Esophagus squamous epithelium (tissue), 5 donors: ENCODE measurements at places on chromosomes 1 and 21. TPM values are rescaled to one million over a fixed set of nuclear protein-coding genes. Genes with fewer than 3 reads are reported as not detected.

DNA sequence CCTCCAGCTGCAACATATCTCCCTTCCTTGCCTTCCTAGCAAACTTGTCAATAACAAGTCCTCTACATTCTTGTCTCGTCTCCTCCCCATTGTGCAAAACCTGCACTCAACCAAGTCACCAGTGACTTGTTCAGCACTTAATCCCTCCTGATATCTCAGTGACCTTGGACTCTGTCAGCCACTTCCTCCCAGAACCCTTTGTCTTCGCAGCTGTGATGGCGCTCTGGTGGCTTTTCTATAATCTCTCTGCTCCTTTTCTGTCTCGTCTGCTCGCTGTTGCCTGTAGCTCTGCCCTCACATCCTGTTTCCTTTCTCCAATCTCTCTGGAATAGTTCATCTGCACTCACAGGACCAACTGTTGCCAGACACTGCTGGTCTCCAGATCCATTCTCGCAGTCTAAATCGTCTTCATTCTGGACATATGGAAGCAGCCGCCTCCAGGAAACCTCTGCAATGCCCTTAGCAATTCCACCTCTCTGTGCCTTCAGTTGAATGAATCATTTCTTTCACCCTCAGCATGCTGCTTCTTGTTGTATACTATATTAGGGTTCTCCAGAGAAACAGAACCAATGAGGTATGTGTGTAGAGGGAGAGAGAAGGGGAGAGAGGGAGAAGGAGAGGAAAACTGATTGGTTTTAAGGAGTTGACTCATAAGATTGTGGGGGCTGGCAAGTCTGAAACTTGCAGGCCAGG is 17.4 kb upstream of the IFNAR2 start:
- H3K4me1 ChIP-seq = peaks cover 22% of the 10 kb centered on the region
- H3K4me3 ChIP-seq = no peak overlapping the region
- H3K27ac ChIP-seq = peak overlapping the region; percentile 32
- DNase-seq = no peak

DNA sequence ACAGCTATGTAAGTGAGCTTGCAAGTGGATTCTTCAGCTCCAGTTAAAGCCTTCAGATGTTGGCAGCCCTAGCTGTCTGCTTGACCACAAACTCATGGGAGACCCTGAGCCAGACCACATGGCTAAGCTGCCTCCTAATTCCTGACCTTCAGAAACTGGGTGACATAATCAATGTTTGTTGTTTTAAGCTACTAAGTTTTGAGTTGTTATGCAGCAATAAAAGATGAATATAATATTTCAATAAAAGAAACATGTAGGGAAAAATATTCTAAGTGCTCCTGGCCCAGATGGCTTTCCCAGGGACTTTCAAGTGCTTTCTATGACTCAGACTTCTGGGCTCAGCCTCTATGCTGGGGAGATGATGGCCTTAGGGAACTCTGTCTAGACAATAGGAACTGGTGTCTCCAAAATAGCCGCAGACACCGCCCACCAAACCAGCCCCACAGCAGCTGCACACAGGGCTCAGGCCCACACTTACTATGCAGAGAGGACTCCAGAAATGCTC is 20.3 kb upstream of the AZIN2 start:
- H3K27me3 ChIP-seq = no peaks in the 10 kb centered on the region
- H3K36me3 ChIP-seq = no peaks in the 10 kb centered on the region
- peaks cover 4% of the 10 kb centered on the region for H3K4me1 ChIP-seq
- H3K4me3 ChIP-seq = no peak overlapping the region
- no peak for DNase-seq
- H3K27ac ChIP-seq = no peak overlapping the region

DNA sequence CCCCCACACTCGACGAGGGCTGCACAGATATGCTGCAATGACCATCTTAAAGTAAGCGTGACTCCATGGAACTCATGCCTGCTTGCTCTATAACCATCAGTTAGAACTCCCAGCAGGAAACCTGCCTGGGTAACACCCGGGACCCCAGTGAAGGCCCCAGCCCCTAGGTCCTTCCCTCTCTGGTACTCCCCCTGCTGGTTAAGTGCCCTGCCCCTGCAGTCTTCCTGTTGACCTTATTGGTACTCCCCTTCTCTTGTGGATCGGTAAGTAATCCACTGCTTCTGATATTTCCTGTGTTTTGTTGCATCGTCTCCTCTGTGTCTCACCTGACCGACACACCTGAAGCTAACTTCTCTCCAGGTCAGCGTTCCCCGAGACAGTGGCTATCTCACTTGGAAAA is 104.8 kb upstream of the COG2 start:
- H3K4me3 ChIP-seq = no peak overlapping the region
- no peaks in the 10 kb centered on the region for H3K4me1 ChIP-seq
- no peak overlapping the region for H3K27ac ChIP-seq
- H3K36me3 ChIP-seq = no peaks in the 10 kb centered on the region
- no peak for DNase-seq
- no peaks in the 10 kb centered on the region for H3K27me3 ChIP-seq

- H3K4me1 ChIP-seq = no peaks in the 10 kb centered on the region
- H3K27ac ChIP-seq = no peak overlapping the region
- no peak for DNase-seq
- H3K4me3 ChIP-seq = no peak overlapping the region
- H3K36me3 ChIP-seq = no peaks in the 10 kb centered on the region
- H3K27me3 ChIP-seq = no peaks in the 10 kb centered on the region
These were observed 1103.3 kb upstream of the B3GALT2 start for GRCh38 chr1:194289569-194290266.

GRCh38 chr1:206666031-206666561 is 18.6 kb upstream of the MAPKAPK2 start:
- H3K4me1 ChIP-seq = peaks cover 14% of the 10 kb centered on the region
- H3K27ac ChIP-seq = no peak overlapping the region
- H3K36me3 ChIP-seq = no peaks in the 10 kb centered on the region
- H3K4me3 ChIP-seq = no peak overlapping the region
- DNase-seq = no peak

DNA sequence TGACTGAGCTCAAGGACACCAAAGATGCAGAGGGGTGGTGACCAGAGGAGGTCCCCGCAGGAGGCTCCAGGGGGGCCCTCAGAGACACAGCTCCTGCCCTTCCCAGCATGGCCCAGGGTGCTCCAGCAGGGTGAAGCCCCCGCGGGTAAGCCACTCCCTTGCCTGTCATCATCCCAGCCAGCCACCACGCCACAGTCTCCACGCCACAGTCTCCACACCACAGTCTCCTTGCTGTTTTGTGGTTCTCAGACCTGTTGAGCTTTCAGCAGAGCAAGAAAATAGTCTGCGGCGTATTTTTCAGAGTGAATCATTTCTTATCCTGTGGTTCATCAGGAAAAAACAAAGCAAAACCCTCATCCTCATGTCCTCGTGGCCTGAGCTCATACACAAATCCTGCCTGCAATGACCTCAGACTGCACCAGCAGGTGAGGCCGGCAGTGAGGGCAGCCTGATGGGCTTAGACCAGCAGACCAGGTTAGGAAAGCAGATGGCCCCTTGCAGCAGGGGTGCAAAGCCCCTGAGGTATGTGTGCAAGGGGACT is 25.7 kb upstream of the ABCG1 start:
- no peaks in the 10 kb centered on the region for H3K4me1 ChIP-seq
- no peaks in the 10 kb centered on the region for H3K27me3 ChIP-seq
- no peak overlapping the region for H3K27ac ChIP-seq
- H3K36me3 ChIP-seq = no peaks in the 10 kb centered on the region
- no peak overlapping the region for H3K4me3 ChIP-seq
- no peak for DNase-seq

GRCh38 chr1:182713492-182713891 is 29.1 kb upstream of the RGS8 start:
- no peak for DNase-seq
- H3K27me3 ChIP-seq = no peaks in the 10 kb centered on the region

DNA sequence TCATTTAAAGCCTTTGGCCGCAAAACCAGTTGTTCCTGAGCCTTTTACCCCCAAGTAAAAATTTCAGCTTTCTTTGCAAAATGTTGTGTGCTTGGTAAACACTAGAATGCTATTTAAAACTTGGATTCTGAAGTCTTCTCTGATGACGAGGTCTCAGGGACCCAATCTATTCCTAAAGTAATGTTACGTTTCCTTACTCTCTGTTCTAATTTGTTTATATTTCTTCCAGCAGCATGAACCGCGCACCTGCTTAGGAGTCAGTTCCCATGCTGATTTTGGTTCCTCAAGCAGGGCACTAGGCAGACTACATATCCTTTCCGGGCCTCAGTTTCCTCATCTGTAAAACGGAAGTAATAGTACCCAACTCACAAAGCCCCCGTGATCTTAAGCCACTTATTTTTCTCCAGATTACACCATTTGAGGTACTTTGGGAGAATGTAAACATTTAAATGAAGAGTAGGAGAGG is 969 bp upstream of the ALDH4A1 start:
- peak overlapping the region; percentile 97 for H3K27ac ChIP-seq
- H3K27me3 ChIP-seq = no peaks in the 10 kb centered on the region
- DNase-seq = no peak
- peaks cover 6% of the 10 kb centered on the region for H3K36me3 ChIP-seq
- peaks cover 31% of the 10 kb centered on the region for H3K4me1 ChIP-seq
- peak overlapping the region; percentile 91 for H3K4me3 ChIP-seq

- no peak for DNase-seq
- no peaks in the 10 kb centered on the region for H3K27me3 ChIP-seq
- no peak overlapping the region for H3K27ac ChIP-seq
- H3K4me1 ChIP-seq = peaks cover 18% of the 10 kb centered on the region
- no peak overlapping the region for H3K4me3 ChIP-seq
These were observed 7.3 kb upstream of the PIGV start for GRCh38 chr1:26780344-26780957.

- DNase-seq = no peak
- H3K27me3 ChIP-seq = no peaks in the 10 kb centered on the region
- no peak overlapping the region for H3K27ac ChIP-seq
- no peaks in the 10 kb centered on the region for H3K36me3 ChIP-seq
- peaks cover 6% of the 10 kb centered on the region for H3K4me1 ChIP-seq
These were observed 52.2 kb downstream of the RERE start for GRCh38 chr1:8765198-8765597.

GRCh38 chr1:221541296-221541695 is 200.6 kb downstream of the DUSP10 start:
- no peaks in the 10 kb centered on the region for H3K27me3 ChIP-seq
- DNase-seq = no peak
- no peaks in the 10 kb centered on the region for H3K36me3 ChIP-seq
- H3K4me1 ChIP-seq = no peaks in the 10 kb centered on the region
- H3K27ac ChIP-seq = no peak overlapping the region

GRCh38 chr1:232462213-232462612 is 167.7 kb downstream of the SIPA1L2 start:
- peaks cover 11% of the 10 kb centered on the region for H3K4me1 ChIP-seq
- no peak overlapping the region for H3K27ac ChIP-seq
- H3K4me3 ChIP-seq = no peak overlapping the region
- peaks cover 9% of the 10 kb centered on the region for H3K36me3 ChIP-seq
- H3K27me3 ChIP-seq = no peaks in the 10 kb centered on the region

DNA sequence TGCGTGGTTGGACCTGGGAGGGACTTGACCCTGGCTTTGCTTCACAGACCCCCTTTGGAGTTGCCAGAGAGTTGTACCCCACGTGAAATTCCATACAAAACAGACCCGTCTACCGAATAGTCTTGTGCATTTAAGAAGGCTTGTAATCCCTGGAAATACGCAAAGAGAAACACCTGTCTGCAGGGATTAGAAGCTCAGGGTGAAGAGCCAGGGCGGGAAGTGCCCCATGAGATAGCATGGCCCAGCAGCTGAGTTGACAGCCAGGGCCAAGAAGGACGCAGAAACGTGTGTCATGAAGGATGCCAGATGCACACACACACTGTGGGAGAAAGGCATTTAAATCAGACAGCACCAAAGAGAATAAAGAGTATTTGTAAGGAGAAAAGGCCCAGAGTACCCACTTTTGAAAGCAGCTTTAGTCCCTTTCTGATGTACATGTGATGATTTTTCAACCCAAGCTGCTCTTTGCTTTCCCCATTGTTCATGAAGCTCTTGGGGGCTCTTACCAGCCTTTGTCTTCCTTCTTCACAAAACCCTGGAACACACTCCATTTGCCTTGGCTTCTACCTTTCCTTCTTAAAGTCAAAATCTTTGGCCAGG is 46.6 kb downstream of the PCP4 start:
- no peaks in the 10 kb centered on the region for H3K36me3 ChIP-seq
- no peak overlapping the region for H3K4me3 ChIP-seq
- no peak overlapping the region for H3K27ac ChIP-seq
- H3K27me3 ChIP-seq = no peaks in the 10 kb centered on the region
- no peaks in the 10 kb centered on the region for H3K4me1 ChIP-seq

DNA sequence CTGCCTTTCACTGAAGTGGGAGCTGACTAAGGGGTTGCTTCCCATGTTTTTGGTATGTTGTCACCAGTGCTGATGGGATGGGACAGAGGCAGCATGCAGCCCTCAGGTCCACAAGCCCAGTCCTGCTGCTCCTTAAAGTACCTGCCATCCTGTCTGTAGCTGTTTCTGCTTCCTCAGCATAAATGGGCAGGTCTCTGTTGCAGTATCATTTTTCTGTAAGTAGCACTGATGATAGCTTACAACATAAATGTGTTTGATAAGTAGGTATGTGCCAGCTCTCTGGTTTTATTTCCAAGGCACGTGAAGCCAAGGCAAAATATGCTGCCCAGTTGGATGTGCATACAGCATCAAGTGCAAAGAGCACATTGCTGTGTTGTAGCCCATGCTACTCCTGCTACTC is 173.0 kb downstream of the VPS13D start:
- H3K36me3 ChIP-seq = peaks cover 80% of the 10 kb centered on the region
- H3K4me3 ChIP-seq = no peak overlapping the region
- H3K27ac ChIP-seq = no peak overlapping the region
- H3K27me3 ChIP-seq = no peaks in the 10 kb centered on the region

- no peak for DNase-seq
- H3K27me3 ChIP-seq = no peaks in the 10 kb centered on the region
- peaks cover 54% of the 10 kb centered on the region for H3K36me3 ChIP-seq
- no peak overlapping the region for H3K4me3 ChIP-seq
These were observed 10.4 kb downstream of the DEGS1 start for GRCh38 chr1:224193319-224193966.

DNA sequence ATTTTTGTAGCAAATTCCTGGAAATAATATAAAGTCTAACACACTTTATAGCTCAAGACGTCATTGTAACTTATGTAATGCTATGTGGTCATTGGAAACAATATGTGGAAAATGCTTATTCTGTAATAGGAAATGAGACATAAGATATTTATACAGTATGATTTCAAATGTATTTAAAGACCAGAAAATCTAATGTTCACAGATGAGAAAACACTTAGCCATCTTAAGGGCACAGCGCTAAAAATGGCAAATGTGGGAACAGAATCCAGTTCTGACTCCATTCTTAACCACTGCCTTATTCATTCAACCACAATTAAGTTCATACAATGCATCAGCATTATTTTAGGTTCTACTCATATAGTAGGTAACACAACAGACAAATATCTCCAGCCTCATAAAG is 12.5 kb downstream of the CSDE1 start:
- no peaks in the 10 kb centered on the region for H3K27me3 ChIP-seq
- H3K4me3 ChIP-seq = no peak overlapping the region
- H3K27ac ChIP-seq = no peak overlapping the region

GRCh38 chr1:30875916-30876315 is 32.6 kb downstream of the SDC3 start:
- H3K27ac ChIP-seq = no peak overlapping the region
- H3K4me3 ChIP-seq = no peak overlapping the region
- no peak for DNase-seq
- no peaks in the 10 kb centered on the region for H3K36me3 ChIP-seq
- peaks cover 44% of the 10 kb centered on the region for H3K4me1 ChIP-seq

Gene PDC
- not detected for total RNA-seq

Gene GSTM5
- 4.6 TPM for total RNA-seq

Gene SFPQ
- 206 TPM for total RNA-seq

Gene FCGR3A
- total RNA-seq = 1.8 TPM

Gene FAM163A
- not detected for total RNA-seq

Gene KRTAP10-11
- not detected for total RNA-seq

Gene TMPRSS2
- 22.6 TPM for total RNA-seq

Gene VSIG8
- total RNA-seq = 2.1 TPM

Gene TMPRSS3
- total RNA-seq = not detected

Gene NID1
- 3.6 TPM for total RNA-seq

Gene ESRRG
- total RNA-seq = 0.76 TPM

Gene RIPPLY3
- total RNA-seq = 0.40 TPM

Gene CENPF
- 26.3 TPM for total RNA-seq

Gene CLCA4
- 521 TPM for total RNA-seq

Gene OVAAL
- not detected for total RNA-seq
